ENCODE measurements at places on chromosomes 3 and 15.

- DNase-seq: no peak
Measured at GRCh38 chr3:100020876-100021644, 93.2 kb downstream of the FILIP1L start.

- no peak for DNase-seq
Measured at GRCh38 chr3:26018889-26019288, 229.0 kb downstream of the OXSM start.

GRCh38 chr3:65044401-65044800 lies 356.6 kb upstream of the ADAMTS9 start:
- DNase-seq: no peak

DNA sequence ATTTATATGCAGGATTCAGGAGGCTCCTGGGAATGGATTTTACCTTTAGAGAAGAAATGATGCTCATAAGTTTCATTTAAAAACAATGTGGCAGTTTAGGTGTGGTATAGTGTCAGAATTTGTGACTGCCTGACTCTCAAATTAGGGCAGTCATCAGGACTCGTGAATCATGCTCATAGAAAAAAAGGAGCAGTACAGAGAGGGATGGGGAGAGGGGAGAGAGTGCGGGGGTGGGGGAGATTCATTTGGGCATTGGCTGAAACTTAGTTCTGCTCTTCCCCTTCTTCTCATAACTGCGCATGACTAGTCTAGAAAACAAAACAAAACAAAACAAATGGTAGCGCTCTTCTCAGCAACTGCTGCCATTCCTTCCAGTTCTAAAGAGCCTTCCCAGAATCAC lies 44.3 kb downstream of the PRTG start:
- no peak for DNase-seq

- no peak for DNase-seq
Measured at GRCh38 chr15:78878356-78878755, 5.7 kb downstream of the MORF4L1 start.

DNA sequence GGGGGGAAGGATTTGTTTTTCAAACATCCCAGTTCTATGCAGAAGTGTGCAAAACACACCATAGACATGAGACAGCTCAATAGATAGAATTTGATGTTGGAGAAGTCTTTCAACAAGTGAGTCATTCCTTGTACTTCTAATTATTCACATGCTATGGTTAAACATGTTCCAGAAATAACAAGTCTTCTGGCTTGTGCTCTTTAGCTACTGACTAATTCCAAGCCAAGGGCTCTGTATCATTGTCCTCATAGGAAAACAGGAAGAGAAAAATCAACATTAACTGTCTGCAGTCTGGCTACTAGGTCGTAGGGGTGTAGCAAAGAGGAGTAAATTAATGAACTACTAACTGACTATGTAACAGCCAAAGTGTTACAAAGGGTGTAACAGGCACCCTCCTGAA lies 25.8 kb downstream of the LDHAL6B start:
- no peak for DNase-seq

Measured in NCI-H1105 treated with DMSO at 0.1 percent for 48 hours (cell line).